Stimulated activated CD4-positive, alpha-beta T cell treated with anti-CD3 and anti-CD28 coated beads, Interleukin-4, amount 100 ng/mL, for 4 hours (primary cell): ENCODE measurements at places on chromosomes 4 and X.

- DNase-seq, result no peak
Measured at GRCh38 chrX:30910124-30910860, 21.2 kb upstream of the TAB3 start.

- no peak for DNase-seq
Measured at GRCh38 chrX:39377773-39378172, 576.5 kb downstream of the MID1IP1 start.

DNA sequence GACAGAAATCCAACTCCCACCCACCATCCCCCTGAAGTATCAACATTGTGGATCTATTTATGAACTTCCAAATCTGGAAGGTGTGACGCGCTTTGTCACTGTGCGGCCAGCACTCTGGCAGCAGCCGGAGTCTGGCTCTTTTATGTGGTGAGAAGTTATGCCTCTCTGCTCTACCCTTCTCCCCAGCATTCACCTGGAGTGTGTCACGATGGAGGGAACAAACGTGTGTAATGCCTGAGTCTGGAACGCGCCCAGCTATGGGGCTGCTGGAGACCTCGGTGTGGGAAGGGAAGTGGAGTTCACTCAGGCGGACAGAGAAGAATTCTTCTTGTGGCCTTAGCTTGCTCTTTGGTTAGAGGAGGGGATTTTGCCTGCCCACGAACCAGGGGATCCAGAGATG lies 222.1 kb upstream of the RPL34 start:
- DNase-seq, result no peak

DNA sequence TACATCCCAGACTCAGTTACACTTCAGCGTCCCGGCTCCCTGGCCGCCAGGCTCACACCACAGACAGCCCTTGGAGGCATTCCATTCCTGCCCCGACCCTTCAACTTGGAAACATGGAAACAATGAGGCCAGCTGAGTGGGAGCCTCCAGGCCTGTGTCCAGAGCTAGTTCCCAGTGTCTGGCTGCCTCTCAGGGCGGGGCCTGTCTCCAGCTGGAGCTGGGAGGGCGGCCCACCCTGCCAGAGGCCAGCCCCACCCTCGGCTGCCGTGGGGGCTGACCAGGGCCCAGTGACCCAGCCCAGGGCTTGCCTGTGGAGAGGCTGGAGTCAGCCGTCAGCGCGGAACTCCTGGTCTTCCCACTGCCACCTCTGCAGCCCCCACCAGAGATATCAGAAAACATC lies 37.4 kb upstream of the SPON2 start:
- DNase-seq, result no peak

DNA sequence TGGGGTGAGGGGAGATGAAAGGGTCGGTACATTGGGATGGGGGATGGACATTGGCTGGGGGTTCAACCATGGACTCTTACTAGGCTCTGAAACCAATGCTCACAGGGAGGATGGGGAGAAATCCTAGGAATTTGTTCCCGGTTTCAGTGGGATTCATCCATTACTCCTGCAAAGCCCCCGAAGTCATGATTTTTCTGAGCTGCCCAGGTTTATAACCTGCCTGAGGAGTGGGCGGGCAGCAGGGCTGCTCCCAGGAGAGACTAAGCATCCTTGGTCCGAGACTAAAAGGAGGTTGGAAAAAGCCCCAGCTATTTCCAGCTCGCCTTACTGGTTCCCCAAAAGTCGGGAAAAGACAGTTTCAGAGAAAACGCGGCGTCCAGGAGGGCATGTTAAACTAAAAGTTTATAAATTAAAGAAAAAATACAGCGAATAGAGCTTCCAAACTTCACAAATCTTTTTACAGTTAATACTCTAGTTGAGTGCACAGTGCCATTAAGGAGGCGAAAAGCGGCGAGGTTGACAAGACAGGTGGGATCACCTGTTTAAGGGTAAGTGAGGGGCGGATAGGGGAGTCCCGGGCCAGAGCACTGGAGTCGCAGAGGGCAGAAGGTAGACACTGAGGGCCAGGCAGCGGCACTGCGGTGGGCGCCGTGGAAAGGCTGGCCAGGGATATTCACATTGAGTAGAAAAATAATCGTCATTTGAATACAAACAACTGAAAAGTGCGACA lies 3.7 kb downstream of the NKX3-2 start:
- no peak for DNase-seq

GRCh38 chr4:77384094-77384493 lies 221.5 kb upstream of the CXCL13 start:
- DNase-seq, result no peak

DNA sequence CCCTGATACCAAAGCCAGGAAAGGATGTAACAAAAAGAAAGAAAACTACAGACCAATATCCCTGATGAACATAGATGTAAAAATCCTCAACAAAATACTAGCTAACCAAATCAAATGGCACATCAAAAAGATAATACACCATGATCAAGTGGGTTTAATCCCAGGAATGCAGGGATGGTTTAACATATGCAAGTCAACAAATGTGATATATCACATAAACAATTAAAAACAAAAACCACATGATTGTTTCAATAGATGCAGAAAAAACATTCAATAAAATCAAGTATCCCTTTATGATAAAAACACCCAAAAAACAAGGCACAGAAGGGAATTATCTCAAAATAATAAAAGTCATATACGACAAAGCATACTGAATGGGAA lies 31.5 kb downstream of the ELF2 start:
- DNase-seq, result no peak

DNA sequence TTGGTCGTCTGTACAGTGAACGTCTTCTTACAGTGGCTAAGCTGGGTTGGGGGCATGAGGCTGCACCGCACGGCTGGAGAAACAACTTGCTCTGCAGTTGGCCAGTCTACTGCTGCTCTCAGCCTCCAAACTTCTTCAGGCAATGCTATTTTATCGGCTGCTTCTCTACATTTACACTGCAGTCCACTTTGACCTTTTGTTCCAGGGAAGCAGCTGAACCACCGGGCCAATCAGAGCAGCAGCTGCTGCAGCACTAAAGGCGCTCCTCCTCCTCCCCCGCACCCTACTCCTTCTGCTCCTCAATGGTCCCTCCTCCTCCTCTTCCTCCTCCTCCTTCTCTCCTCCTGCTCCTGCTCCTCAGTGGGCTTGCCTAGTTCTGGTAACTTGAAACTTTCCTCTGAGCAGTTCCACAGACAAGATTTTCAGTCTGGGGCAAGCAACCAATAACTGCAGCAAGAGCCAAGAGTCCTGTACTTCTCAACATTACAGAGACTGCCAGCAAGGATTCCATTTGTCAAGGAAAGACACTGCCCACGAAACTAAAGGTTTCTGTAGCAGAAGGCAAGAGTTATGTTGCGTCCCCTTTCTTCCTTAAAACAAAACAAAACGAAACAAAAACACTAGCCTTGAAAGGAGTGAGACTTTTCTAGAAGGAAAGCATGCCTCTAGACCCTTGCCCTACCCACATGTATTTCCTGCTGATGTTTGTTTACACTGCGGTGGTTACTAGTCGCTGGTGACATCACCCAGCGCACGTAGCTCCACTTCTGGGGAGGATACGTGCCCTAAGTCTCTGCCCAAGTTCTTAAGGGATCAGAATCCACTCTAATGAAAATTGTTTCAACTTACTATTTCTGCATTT lies 125.7 kb upstream of the NAP1L5 start:
- peak; percentile 39 for DNase-seq

DNA sequence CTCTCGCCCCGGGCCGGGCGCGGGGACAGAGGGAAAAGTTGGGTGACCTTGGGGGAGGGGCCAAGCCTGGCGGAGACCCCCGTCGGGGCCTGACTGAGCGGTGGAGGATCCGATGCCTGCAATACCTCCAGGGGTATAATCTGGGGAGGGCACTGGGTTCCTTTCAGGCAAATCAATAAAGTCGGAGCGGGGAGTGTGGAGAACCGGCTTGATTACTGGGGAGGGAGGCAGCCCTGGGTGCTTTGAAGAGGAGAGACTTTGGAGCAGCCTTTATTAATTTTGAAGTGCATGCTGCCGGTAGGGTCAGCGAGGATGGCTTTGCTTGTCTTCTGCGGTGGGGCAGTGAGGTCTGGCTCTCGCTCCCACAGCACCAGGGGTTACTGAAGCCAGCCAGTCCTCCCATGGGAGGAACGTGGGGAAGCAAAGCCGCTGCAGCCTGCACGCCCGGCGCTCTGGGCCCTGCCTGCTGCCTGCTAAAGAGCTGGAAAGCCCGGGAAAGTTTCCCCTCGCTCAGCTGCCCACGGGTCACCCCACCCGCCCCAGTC lies 403 bp upstream of the LGI2 start:
- DNase-seq, result no peak
